Naive B cell (primary cell): ENCODE measurements at places on chromosomes 6 and 20. TPM values are rescaled to one million over a fixed set of nuclear protein-coding genes. Genes with fewer than 3 reads are reported as not detected.
A peak's percentile ranks its signal among the peaks of the same experiment; 100 is the strongest.

GRCh38 chr6:100493206-100493888 is 28.6 kb upstream of the SIM1 start:
- H3K36me3 ChIP-seq, result no peaks in the 10 kb centered on the region
- H3K4me1 ChIP-seq, result no peaks in the 10 kb centered on the region
- no peak overlapping the region for H3K4me3 ChIP-seq
- H3K27ac ChIP-seq, result no peak overlapping the region
- H3K27me3 ChIP-seq, result peaks cover 47% of the 10 kb centered on the region
- DNase-seq, result no peak

GRCh38 chr6:169022079-169022478 is 231.6 kb downstream of the THBS2 start:
- no peaks in the 10 kb centered on the region for H3K4me1 ChIP-seq
- H3K27me3 ChIP-seq, result peaks cover 12% of the 10 kb centered on the region
- DNase-seq, result no peak
- H3K27ac ChIP-seq, result no peak overlapping the region
- H3K4me3 ChIP-seq, result no peak overlapping the region
- peaks cover 6% of the 10 kb centered on the region for H3K36me3 ChIP-seq

GABRR1 gene
- not detected for polyA plus RNA-seq

DNA sequence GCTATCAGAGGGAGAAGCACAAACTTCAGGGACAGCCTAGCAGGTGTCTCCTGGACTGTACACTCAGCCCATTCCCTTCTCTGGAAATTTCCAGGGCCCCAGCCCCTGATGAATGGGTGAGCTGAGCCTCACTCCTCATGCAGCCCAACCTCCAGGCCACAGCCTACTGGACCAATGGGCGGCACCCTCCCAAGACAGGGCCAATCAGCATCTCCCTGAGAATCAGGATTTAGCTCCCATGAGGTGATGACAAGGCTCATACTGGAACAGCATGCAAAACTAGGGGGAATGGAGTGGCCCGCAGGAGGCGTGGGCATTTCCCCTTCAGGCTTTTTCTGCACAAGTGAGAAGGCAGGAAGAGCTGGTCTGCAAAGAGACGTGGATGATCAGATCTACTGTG is 29.0 kb downstream of the NFATC2 start:
- H3K27me3 ChIP-seq, result no peaks in the 10 kb centered on the region
- peaks cover 46% of the 10 kb centered on the region for H3K4me1 ChIP-seq
- H3K27ac ChIP-seq, result no peak overlapping the region

- no peaks in the 10 kb centered on the region for H3K36me3 ChIP-seq
- H3K4me3 ChIP-seq, result no peak overlapping the region
- peaks cover 3% of the 10 kb centered on the region for H3K4me1 ChIP-seq
- no peaks in the 10 kb centered on the region for H3K27me3 ChIP-seq
Observed at GRCh38 chr6:70079241-70079640, 212.9 kb downstream of the COL19A1 start.

- H3K27ac ChIP-seq, result no peak overlapping the region
- no peaks in the 10 kb centered on the region for H3K36me3 ChIP-seq
- peaks cover 36% of the 10 kb centered on the region for H3K4me1 ChIP-seq
Observed at GRCh38 chr6:163446549-163446948, 32.0 kb downstream of the QKI start.

DNA sequence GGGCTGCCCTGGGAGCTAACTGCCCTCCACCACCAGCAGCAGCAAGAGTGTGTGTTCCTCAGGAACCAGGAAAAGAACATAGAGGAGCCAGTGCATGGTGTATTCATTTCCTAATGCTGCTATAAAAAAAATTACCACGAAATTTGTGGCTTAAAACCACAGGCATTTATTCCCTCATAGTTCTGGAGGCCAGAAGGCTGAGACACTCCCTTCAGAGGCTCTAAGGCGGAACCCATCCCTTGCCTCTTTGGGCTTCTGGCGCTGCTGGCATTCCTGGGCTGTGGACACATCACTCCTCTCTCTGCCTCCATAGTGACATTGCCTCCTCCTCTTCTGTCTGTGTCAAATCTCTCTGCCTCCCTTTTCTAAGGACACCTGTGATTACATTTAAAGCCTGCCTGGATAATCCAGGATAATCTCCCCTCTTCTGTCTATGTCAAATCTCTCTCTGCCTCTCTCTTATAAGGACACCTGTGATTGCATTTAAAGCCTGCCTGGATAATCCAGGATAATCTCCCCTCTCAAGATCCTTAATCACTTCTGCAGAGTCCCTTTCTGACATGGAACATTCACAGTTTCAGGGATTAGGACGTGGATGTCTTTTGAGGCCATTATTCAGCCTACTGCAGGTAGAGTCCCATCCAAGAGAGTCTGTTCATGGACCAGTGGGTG is 54.7 kb downstream of the NDUFAF5 start:
- peaks cover 46% of the 10 kb centered on the region for H3K27me3 ChIP-seq
- H3K27ac ChIP-seq, result no peak overlapping the region
- DNase-seq, result no peak
- H3K4me3 ChIP-seq, result no peak overlapping the region

DNA sequence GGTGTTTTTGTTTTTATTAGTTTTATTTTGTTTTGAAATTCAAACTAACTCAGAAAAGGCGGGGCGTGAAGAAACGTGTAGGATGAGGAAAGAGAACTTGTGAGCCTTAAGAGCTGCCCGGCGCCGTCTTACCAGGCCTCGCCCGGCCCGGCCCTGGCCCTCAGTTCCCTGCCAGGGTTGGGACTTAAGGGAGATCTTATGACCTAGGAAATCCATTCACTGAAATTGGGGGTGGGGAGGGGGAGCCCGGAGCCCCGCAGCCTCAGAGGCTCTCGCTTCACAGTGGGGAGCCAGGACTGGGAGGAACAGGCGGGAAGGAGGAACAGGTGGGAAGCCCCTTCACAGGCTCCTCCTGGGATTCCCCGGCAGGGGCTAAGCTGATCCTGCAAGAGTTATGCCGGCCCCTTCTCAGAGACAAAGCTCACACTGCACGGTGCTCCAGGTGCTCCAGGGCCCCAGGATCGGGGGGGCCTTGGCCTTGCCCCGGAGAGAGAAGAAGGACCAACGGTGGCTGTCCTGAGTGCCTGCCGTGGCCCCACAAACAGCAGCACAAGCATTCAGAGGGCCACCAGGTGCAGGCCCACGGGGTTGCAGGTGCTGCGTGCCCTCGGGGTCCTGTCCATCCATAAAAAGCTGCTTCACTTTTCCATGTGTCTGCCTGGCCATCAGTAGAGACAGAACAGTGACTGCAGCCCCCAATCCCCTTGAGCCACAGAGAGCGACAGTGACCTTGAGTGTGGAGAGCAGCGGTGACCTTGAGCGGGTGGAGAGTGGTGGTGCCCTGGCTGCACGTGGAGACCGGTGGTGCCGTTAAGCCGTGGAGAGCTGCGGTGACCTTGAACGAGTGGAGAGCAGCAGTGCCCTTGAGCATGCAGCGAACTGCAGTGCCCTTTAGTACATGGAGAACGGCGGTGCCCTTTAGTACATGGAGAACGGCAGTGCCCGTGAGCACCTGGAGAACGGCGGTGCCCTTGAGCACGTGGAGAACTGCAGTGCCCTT is 152.7 kb downstream of the DLL1 start:
- peaks cover 6% of the 10 kb centered on the region for H3K27me3 ChIP-seq
- H3K4me3 ChIP-seq, result peak overlapping the region; percentile 76
- H3K4me1 ChIP-seq, result peaks cover under 1% of the 10 kb centered on the region
- DNase-seq, result no peak

TRIM15 gene
- polyA plus RNA-seq, result not detected

DNA sequence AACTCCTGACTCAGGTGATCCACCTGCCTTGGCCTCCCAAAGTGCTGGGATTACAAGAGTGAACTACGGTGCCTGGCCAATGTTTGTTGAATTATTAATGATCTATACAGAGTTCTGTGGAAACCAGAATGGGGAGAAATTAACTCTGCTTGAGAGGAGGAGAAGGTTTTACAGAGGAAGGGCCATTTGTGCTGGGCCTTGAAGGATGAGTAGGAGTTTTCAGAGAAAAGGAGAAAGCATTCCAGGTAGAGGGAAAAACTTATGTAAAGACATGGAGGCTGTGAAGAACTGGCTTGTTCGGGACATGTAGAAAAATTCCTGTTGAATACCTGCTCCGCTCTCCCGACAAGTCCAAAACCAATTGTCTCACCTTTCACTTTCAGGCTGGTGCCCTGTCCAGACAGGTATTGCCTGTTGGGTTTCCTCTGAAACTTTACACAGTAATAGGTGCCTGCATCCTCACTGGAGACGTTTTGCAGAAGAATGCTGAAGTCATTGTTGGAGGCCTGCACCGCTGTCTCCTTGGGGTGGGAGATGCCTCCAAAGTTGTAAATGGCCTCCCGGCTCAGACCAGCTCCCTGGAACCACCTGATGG is 11.3 kb upstream of the NSFL1C start:
- peaks cover 40% of the 10 kb centered on the region for H3K27me3 ChIP-seq
- no peak overlapping the region for H3K4me3 ChIP-seq
- H3K36me3 ChIP-seq, result no peaks in the 10 kb centered on the region
- no peak for DNase-seq
- peaks cover 4% of the 10 kb centered on the region for H3K4me1 ChIP-seq

PTPRK gene
- polyA plus RNA-seq, result 43.4 TPM

DNA sequence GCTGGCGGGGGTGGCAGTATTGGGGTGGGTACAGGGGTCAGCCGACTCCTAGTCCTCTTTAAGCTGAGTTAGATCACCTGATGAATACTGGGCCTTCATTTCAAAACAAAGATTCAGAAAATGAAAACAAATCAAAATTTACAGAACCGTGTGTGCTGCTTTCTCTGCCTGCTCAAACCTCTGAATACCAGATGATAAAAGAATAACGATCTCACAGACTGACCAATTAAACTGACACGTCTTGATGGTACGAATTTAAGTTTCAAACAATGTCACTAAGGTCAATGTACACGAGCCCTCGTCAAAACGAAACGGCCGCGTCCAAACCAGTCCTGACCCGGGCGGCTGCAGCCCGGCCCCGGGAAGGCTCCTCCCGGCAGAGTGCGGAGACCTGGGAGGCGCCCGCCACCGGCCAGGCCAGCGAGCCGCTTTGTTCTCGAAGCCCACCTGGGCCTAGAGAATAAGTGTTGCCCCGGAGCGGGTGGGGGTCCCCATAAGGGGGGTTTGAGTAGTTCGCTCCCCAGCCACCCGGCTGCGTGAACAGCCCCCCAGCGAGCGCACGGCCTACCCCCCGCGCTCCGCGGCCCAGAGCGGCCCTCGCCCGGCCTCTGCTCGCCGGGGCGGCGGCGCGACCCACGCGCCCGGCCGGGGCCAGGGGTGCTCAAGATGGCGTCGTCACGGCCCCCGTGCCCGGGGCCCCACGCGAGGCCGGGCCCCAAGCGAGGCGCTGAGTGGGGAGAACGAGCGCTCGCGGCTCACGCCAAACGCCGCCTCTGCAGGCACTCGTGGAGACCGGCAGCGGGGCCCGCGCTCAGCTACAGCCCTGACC is 728 bp downstream of the PSMA7 start:
- no peak for DNase-seq
- peak overlapping the region; percentile 39 for H3K27ac ChIP-seq
- no peaks in the 10 kb centered on the region for H3K27me3 ChIP-seq
- H3K4me1 ChIP-seq, result peaks cover 51% of the 10 kb centered on the region
- H3K36me3 ChIP-seq, result peaks cover 10% of the 10 kb centered on the region

LIN28B gene
- not detected for polyA plus RNA-seq

DNA sequence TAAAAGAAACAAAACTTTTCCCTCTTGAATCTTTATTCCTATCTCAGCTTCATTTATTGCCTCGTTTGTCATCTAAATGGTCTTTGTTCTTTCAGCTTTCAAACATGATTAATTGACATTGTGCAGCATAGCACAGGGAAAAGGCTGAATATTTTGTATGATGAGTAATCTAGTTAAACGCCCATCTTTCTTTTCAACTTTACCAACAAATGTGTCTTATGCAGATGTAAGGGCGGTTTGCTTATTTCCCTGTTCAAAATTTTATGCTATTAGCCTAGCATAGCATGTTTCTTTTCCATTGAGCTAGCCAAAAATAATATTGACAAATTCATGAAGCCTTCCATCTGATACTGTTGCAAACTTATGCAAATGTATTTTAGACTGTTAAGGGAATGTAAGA is 176.4 kb upstream of the AKAP12 start:
- no peaks in the 10 kb centered on the region for H3K4me1 ChIP-seq
- DNase-seq, result no peak
- H3K36me3 ChIP-seq, result peaks cover 5% of the 10 kb centered on the region
- no peaks in the 10 kb centered on the region for H3K27me3 ChIP-seq
- peak overlapping the region; percentile 58 for H3K27ac ChIP-seq

DNA sequence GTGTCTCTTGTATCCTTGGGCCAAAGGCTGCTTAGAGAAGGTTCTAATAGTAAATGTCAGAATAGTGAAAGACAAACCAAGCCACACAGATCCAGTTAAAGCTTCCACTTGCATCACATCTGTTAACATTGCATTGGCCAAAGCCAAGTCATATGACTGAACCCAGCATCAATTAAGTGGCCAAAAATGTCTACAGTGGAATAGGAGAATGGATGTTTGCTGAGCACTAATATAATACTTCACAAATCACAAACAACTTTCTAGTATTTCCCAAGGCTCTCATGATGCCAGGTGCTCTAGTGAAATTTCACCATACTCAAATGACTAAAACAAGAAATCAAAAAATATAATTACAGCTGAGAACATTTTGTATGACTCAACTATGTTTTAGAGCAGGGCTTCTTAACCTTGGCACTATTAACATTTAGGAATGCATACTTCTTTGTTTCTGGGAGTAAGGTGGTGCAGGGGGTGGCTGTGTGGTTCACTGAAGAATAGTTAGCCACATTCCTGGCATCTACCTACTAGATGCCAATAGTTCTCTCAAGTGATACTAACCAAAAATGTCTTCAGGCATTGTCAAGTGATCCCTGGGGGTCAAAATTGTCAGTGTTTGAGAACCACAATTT is 148.0 kb upstream of the SPTLC3 start:
- no peak overlapping the region for H3K27ac ChIP-seq
- H3K36me3 ChIP-seq, result no peaks in the 10 kb centered on the region
- no peaks in the 10 kb centered on the region for H3K4me1 ChIP-seq
- no peak for DNase-seq
- no peak overlapping the region for H3K4me3 ChIP-seq
- H3K27me3 ChIP-seq, result no peaks in the 10 kb centered on the region

DNA sequence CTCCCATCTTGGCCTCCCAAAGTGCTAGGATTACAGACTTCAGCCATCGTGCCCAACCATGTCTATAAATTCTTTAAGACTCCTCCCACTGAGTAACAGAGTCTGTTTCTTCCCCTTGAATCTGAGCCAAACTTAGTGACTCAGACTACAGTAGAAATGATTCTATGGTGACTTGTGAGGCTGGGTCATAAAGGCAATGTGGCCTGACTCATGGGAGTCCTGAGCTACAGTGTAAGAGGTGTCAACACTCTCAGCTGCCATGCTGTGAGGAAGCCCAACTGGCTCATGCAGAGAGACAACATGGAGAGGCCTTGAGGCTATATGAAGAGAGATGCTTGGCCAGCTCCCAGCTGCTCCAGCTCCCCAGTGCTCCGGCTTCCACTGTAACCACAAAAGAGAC is 5.2 kb upstream of the NRSN2 start:
- DNase-seq, result no peak
- no peaks in the 10 kb centered on the region for H3K27me3 ChIP-seq
- H3K27ac ChIP-seq, result no peak overlapping the region

FAXC gene
- polyA plus RNA-seq, result not detected

GRCh38 chr6:126195625-126196236 is 144.2 kb upstream of the CENPW start:
- no peak for DNase-seq
- H3K27me3 ChIP-seq, result no peaks in the 10 kb centered on the region
- no peaks in the 10 kb centered on the region for H3K4me1 ChIP-seq
- H3K27ac ChIP-seq, result no peak overlapping the region
- no peak overlapping the region for H3K4me3 ChIP-seq
